Activated T-cell treated with anti-CD3 and anti-CD28 coated beads, Interleukin-2, amount 50 U/mL, for 48 hours (primary cell): ENCODE measurements at places on chromosomes 2 and 18.

- no peak for DNase-seq
These were observed 221.6 kb downstream of the NCKAP5 start for GRCh38 chr2:133346654-133347053.

GRCh38 chr2:17918789-17919188 lies 40.3 kb downstream of the KCNS3 start:
- no peak for DNase-seq

- no peak for DNase-seq
These were observed 739.5 kb upstream of the SALL3 start for GRCh38 chr18:78240101-78240500.

DNA sequence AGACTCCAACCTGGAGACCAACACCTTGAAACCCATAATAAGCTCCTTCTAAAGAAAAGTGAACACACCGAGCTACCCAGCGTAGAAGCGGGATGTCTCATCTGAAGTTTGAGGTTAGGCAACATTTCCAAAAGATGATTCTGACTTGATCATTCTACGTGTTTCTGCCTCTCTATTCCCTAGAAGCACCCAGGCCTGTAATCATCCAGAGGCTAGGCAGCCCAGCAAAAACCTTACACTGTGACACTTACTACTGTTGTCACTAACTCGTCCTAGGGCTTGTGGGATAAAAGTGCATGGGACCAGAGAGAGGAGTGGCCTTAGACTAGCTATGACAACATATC lies 1.4 kb downstream of the ZBTB14 start:
- DNase-seq, result no peak

- DNase-seq, result no peak
These were observed 6.7 kb upstream of the TNP1 start for GRCh38 chr2:216866515-216867095.

GRCh38 chr2:152396051-152396511 lies 61.1 kb downstream of the FMNL2 start:
- DNase-seq, result no peak

DNA sequence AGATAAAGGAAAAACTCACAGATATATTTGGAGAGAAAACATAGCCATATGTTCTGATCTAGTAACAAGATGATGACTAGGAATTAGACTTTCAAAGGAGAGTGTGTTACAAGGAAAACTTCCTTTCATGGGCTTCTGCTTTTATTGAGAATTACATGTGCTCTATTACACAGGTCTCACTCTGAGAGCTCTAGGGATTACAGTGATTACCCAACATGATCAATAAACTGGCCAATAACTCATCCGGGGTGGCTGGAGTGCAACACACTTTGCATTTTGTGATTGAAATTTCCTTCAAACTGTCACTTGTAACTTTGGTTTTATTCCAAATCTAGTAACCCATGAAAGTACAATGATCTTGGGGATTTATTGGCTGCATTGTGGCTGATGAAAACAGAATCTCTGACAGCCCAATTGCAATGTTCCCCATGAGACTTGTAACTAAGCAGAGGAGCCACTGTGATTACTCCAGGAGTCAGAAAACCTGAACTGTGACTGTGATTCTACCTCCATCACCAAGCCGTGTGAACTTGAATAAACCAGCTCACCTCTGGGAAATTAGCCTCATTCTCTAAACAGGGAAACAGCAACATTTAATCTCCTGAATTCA lies 40.2 kb upstream of the LRRC30 start:
- DNase-seq, result no peak

- DNase-seq, result no peak
These were observed 154.7 kb upstream of the ETAA1 start for GRCh38 chr2:67242456-67242855.

- DNase-seq, result no peak
These were observed 39.8 kb downstream of the TBC1D8 start for GRCh38 chr2:101111262-101111838.

DNA sequence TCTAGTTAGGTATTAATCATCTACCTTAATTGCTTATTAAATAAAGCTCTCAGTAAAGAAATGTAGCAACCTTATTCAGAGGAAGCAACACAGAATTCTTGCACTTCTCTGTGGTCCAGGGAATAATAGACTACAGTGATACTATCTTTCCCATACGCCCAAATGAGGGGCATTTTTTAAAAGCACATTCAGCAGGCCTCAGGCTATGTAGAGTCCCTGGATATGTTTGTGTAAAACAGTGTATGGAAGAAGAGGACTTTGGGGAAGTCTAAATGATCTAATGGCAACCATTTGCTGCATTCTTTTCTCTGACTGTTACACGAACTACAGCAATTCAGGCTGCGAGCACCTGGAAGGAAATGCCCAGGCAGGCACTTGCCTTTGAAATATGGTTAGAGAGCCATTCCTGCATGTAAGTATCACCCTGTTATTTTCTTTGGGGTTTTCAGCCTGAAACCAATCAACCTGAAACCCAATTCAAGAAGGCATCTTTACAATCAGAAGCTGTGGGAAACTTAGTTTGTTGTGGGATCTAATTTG lies 1814.7 kb upstream of the CELF4 start:
- DNase-seq, result no peak

DNA sequence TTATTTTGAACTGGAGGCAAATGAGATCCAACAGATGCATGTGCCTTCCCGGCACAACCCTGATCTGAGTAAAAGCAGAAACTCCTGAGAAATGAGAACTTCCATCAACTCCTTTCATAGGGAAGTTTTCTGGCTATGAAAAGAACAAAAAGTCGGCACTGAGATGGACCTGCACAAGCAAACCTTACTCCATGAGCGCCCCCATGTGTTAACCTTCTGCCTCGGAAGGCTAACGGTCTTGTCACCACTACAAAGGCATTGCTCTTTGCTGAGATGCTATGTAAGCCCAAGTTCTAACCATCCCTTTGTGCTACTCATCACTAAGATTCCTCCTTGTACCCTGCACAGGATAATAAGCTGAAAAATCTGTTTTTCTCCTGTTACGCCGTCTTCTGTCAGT lies 57.3 kb upstream of the SULT1C3 start:
- DNase-seq, result no peak

- DNase-seq, result no peak
These were observed 39.5 kb upstream of the GMCL1 start for GRCh38 chr2:69789772-69790600.

DNA sequence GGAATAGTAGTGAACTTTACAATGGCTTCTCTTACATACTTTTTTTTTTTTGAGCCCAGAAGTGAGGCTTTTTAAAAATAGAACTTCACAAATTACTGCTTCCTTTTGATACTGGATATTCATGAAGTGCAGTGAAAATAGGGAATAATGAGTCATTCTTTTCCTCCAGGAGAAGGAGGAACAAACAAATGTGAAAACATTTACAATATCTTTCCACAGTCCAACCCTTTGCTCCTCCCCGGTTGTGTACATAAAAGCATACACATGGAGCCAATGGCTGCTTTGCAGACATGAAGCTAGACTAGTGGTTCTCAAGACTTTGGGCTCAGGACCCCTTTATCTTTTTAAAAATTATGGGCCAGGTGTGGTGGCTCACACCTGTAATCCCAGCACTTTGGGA lies 266.9 kb downstream of the GBX2 start:
- no peak for DNase-seq

GRCh38 chr2:5387406-5387805 lies 304.8 kb upstream of the SOX11 start:
- no peak for DNase-seq
